ENCODE measurements at places on chromosomes 12 and 14.

DNA sequence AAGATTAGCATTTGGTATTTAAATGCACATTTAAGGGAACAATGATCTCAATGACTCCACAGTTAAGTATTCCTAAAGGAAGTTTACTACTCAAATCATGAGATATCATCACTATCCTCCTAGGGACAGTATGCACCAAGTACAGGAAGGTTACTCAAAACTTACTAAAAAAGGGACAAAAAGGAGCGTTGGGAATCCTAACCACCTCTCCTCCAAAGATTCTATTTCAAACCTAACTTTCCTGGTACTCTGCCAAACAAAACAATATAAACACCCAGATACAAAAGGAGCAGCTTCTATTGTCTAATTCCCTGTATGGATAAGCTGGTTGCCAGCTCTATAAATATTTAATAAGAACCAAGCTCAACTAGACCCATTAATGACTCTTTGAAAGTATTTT is 377.7 kb downstream of the NUAK1 start:
- peak; percentile 61 for DNase-seq

- DNase-seq = no peak
Measured at GRCh38 chr12:6951551-6952120, 480 bp downstream of the PTPN6 start.

DNA sequence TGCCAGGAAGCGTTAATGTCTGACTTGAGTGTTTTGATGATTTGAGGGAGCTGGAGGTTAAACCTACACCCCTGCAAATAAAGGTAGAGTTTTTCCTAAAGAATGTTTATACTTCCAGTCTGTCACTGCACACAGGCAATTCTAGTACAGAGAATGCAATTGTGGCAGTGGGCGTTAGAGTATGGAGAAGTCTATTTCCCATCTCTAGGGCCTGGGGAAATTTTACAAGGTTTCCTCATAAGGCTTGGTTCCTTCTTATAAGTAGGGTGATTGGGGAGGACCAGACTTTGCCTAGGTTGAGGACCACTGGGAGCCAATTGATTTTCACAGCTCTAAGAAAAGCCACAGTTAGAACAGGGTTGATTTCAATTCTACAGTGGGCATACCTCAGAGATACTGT is 44.3 kb downstream of the IFNG start:
- DNase-seq = no peak

GRCh38 chr12:51198568-51199365 is 19.1 kb downstream of the POU6F1 start:
- no peak for DNase-seq

DNA sequence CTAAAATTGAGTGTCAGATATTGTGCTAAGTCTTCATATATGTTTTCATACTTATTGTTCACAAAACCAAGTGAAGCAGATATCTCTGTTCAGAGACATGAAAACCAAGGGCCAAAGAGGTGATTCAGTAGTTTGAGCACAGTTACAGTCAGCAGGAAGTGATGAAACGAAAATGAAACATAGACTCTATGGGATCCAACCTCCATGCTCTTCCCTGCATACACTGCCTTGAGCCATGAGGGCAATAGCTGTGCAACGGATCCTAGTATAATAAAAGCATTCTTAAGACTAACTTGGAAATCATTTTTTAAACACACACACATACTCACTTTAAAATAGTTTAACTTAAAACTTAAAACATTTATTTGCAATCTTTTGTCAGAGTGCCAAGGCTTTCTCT is 27.9 kb downstream of the ESR2 start:
- DNase-seq = no peak

DNA sequence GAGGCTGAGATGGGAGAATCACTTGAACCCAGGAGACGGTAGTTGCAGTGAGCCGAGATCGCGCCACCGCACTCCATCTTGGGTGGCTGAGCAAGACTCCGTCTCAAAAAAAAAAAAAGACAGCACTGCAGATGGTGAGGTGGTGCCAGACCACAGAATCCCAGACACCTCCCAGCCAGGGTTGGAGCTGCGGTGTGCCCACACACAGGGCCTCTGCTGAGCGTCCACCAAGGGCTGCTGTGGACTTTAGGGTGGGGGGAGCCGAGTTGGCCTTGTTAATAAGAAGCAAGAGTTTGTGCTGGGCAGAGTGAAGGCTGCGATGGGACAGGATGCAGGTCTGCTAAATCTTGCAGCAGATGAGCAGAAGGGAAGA is 14.2 kb downstream of the KMT5A start:
- DNase-seq = no peak

DNA sequence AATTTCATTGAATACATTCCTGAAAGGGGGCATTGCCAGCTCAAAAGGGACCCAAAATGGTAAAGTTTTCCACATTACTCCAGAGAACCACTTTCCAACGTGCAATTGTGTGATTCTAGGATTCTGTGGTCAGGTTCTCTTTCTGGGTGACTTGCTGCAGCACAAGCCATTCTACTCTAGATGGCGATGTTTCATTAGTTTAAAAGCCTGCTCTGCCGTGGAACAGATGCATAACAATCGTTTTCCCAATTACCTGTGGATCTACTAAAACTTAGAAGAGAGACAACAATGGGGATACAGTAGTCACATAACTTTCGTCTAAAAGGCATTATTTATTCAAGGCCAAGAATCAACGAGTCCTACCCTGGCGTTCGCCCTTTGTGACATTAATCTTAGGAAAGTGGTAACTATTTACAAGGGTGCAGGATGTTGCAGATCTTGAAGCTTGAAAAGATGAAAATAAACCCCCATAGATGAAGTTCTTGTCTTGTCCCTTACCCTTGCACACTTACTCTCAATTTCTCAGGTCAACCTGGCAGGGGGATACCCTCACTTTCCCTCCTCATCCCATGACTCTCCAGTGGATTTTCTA is 400.9 kb downstream of the SNAPC1 start:
- peak; percentile 27 for DNase-seq

GRCh38 chr12:94230357-94230905 is 82.1 kb downstream of the PLXNC1 start:
- DNase-seq = no peak

GRCh38 chr12:105729926-105730325 is 399.4 kb downstream of the C12orf75 start:
- peak; percentile 74 for DNase-seq

DNA sequence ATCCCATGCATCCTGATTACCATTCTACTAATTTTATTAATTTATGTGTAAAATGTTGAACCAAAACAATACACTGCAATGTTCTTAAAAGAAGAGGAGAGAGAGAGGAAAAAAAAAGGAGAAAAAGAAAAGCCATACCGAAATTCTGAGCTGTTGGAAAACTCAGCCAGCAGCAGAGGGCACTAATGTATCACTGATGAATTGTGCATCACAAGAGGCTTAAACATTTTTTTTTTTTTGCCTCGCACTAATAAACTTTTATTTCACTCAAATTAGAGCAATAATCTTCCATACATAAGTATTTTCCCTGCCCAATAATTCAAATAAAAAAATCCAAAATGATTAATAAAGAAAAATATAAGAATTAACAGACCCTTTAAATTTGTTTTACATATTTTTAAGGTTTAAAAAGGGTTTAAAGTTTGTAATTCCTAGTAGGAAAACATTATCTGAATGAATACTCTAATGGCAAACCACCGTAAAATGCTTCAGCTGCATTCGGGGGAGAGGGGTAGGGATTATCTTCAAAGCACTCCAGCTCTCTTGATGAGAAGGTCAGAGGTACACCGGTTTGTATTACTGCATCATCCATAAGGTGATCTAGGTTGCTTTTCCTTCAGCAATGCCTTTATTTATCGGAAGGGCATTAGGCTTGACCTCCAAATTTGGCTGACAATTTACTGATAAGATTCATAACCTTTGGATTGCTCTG is 41.9 kb downstream of the ATP23 start:
- DNase-seq = peak; percentile 24

GRCh38 chr14:74483321-74483720 is 9.8 kb downstream of the NPC2 start:
- no peak for DNase-seq

- peak; percentile 93 for DNase-seq
Measured at GRCh38 chr14:97077253-97077653, 280.1 kb downstream of the VRK1 start.

DNA sequence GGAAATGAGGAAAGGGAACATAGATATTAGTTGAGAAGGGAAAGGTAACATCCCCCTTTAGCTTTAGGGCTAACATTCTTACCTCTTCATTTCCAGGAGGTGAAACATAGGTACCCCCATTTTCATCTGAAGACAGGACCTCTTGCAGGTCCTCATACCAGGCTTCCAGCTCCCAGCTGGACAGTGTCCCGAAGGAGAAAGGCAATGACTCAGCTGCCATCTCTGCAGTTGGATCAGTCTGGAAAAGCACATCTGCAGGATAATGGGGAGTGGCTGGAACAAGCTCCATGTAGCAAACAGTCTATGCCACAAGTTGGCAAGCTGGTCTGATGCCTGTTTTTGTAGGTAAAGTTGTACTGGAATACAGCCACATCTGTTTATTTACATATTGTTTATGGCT is 3.1 kb downstream of the DDIT3 start:
- DNase-seq = peak; percentile 44

All from astrocyte (in vitro differentiated cells and primary cell).